ENCODE measurements at places on chromosomes 16 and 17.

GRCh38 chr17:15444805-15445204 is 22.6 kb downstream of the CDRT4 start:
- DNase-seq: peak; percentile 86

DNA sequence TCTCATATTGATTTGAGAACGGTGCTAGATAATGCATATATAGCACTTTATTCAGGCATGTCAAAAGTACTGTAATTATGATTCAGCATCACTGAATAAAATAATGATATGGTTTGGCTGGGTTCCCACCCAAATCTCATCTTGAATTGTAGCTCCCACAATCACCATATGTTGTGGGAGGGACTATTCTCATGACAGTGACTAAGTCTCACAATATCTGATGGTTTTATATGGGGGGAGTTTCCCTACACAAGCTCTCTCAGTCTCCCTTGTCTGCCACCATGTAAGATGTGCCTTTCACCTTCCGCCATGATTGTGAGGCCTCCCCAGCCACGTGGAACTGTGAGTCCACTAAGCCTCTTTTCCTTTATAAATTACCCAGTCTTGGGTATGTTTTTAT is 25.6 kb upstream of the LONP2 start:
- DNase-seq: no peak

GRCh38 chr16:73166947-73167550 is 119.1 kb upstream of the ZFHX3 start:
- DNase-seq: no peak

DNA sequence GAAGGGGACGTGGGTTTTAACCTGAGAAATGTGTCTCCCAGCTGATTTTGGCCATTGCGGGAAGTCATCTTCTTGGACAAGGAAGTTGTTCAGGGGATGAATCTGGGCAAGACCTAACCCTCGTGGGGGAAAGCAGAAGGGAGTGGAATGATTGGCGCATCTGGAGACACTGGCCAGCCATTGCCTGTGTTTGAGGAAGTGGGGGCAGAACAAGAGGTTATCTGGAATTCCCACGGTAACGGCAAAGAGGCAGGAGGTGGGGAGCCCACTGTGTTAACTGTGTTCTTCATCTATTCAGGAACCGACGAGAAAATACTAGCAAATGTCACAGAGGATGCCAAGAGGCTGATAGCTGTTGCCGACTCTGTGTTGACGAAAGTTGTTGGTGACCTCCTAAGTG is 66.9 kb downstream of the RNF213 start:
- DNase-seq: no peak

- DNase-seq: no peak
Measured at GRCh38 chr17:72759301-72759700, 333.2 kb downstream of the SLC39A11 start.

GRCh38 chr17:1188812-1189504 is 9.2 kb upstream of the ABR start:
- peak; percentile 21 for DNase-seq

GRCh38 chr16:10665166-10665565 is 29.6 kb downstream of the TEKT5 start:
- no peak for DNase-seq

GRCh38 chr17:43416998-43417890 is 18.5 kb downstream of the ARL4D start:
- peak; percentile 77 for DNase-seq

DNA sequence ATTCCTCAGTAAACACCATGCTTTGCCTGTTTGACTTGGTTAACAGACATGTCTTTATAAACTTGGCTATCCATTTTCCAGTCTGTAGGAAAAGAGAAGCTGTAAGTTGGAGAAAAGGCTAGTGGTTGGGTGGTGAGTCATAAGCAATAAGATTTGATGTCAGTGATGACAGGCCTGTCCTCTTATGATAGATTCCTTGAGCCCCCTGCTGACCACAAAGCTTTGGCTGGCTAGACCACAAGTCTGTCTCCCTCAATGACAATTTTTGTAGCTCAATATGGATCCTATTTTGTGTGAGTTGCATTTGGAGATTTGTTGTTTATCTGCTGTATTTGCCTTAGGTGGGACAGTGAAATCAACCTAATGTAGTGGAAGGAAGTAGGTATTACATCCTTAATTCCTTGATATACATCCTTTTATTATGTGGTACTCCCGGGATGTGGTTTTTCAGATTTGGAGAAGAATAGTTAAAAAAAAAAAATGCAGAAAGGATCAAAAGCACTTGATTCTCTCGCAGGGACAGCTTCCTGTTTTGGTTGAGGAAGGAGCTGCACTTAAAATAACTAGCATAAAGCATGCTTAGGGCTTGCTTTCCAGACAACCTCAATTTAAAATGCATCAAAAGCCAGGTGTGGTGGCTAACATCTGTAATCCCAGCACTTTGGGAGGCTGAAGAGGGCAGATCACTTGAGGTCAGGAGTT is 67.4 kb downstream of the SIAH1 start:
- DNase-seq: peak; percentile 84

DNA sequence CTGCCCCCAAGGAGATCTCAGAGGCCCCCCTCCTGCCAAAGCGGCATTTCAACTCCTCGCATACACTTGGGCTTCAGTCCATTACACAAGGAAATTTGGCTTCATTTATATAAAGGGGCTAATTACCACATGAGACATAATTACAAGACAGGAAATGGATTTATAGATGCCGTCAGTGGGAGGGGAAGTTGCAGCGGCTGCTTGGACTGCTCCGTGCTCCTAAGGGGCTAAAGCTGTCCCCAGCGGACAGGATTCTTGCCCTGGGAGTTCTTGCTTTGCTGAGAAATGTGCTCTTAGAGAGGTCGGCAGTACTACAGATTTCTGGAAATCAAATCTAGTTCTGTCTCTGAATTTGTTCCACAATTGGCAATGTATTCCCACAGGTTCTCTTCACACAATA is 57.2 kb upstream of the NLK start:
- DNase-seq: peak; percentile 39

DNA sequence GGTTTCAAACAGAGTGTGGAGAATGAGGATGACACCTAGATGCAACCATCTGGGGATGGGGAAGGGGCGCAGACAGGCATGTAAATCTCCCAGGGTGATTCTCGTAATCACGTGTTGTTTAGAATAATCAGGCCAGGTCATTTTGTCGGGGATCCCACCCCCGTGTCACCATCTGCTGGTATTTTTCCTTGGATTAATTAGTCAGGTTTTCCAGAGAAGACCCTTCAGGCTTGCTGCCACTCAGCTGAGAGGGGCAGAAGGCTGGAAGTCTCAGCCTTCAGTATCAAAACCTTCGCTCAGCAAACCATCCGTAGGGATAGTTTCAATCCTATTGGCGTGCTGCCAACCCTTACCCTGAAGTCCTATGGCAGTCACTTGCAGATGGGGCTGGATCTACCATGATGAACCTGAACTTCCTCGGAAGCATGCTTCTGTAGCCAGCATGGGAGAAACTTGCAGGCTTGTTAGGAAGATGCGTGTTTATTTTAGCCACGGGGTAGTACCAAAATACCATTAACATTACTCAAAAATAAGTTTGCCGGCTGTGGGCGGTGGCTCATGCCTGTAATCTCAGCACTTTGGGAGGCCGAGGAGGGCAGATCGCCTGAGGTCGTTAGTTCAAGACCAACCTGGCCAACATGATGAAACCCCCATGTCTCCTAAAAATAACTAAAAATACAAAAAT is 7.5 kb upstream of the ADCY9 start:
- DNase-seq: peak; percentile 92

DNA sequence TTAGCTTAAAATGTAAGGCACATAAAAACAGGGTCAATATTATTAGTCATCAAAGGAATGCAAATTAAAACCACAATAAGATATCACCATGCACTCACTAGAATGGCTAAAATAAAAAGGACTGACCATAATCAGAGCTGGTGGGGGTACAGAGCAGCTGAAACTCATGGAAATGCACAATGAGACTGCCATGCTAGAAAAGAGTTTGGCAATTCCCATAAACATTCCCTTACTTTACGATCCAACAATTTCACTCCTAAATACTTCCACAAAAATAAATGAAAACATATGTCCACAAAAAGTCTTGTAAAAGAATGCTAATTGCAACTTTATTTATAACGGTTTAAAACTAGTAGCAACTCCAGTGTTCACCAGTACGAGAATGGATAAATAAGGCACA is 36.1 kb upstream of the ERCC4 start:
- DNase-seq: peak; percentile 75

DNA sequence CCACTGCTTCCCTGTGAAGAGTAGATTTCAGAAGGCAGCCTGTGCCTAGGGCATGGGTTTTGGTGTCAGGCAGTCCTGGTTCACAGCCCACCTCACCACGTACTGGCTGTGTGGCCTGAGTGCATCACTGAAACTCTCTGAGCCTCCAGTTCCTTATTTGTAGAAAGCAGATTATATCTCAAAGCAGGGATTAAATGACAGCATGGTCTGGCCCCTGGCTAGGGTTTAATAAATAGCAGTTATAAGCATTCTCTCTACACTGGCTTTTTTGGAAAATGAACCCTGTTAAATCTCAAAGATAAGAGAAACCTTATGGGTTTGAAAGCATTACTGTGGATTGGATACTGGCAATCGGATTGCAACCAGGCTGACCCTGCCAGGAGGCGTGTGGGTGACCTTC is 2.9 kb upstream of the MT1M start:
- no peak for DNase-seq

GRCh38 chr16:14148569-14148968 is 77.5 kb downstream of the MRTFB start:
- peak; percentile 10 for DNase-seq

GRCh38 chr17:41308918-41309359 is at the start of gene KRTAP16-1:
Gene KRTAP16-1 (minus strand): TSS chr17:41309309. CDS start chr17:41309253, 56 bp downstream.
- DNase-seq: no peak

GRCh38 chr16:58501242-58502131 is 1.5 kb downstream of the NDRG4 start:
- no peak for DNase-seq

DNA sequence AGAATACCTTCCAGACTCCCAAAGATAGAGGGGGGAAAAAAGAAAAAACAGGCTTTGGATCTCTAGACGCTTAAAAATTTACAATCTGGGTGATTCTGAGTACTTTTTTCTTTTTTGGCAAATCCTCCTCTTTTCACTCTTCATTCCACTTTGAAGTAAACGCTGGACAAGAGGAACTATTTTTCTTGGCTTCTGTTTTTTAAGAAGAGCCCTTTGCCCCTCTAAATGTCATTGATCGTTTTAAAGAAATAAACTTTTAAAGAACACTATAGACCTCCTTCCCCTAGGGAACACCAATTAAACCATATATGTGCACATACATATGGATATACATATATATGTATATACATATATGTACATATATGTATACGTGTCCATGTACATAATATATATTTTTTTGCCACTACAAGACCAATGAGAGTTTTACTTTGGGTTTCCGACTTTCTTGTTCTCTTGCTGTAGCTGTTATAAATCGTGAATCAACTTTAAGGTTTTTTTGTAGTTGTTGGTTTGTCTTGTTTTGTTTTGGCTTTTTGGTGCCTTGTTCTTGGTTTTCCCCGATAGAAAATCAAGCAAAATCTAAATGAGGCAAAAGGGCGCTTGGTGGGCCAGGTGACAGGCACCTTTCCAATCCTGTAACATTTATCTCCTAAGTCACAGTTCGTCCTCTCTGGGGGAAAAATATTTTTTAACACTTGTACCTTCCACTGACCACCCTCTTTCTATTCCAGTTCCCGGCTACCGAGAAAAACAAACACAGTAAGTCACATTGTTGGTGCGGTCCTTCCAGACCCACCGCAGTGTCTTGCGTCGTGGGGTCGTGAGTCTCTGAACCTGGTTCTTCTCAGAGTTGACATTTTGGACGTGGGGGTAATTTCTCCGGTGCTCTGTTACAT is 4.4 kb downstream of the FOXF1 start:
- no peak for DNase-seq

GRCh38 chr16:10744370-10745030 is 858 bp downstream of the NUBP1 start:
- peak; percentile 77 for DNase-seq

DNA sequence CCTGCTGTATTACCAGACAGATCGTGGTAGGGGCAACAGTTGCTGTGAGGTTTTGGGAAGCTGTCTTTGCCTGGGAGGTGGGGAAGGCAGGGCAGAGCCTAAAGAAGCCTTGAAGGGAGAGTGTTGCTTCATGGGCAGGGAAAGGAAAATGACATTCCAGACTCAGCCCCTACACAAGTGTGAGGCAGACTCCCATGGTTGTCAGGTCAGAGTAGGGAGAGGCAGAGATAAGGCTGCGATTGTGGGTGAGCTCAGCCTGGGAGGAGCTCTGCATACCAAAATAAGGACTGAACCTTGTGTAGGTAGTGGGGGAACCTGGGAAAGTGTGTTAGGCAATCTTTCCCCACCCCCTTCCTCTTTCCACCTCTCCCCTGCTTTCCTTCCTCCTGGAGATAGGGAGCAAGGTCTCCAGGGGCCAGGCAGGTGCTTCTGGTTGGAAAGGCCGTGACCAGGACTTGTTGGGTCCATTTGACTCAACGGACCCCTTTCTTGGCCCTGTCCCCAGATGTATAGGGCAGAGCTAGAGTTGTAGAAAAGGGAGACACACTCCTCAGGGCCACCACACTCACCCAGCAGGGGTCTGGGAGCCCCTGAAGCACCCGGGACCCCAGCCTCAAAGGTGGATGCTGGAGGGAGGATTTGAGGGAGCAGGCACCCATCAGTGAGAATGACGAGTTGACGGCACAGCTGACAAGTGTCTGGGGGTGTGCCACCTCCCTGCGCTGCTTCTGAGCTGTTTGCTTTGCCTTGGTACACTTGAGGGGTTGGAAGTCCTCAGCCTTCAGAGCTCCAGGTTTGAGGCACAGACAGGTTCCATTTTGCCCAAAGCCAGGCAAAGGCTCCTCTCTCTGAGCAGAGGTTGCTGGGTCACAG is 18.5 kb upstream of the TOB1 start:
- no peak for DNase-seq

- DNase-seq: no peak
Measured at GRCh38 chr16:50505115-50505514, 43.1 kb upstream of the NKD1 start.
